ENCODE measurements at places on chromosomes 1 and 21. TPM values are rescaled to one million over a fixed set of nuclear protein-coding genes. Genes with fewer than 3 reads are reported as not detected.

Gene PLA2G5
- not detected for total RNA-seq

Gene CD5L
- total RNA-seq: not detected

Gene CELA2B
- not detected for total RNA-seq

Gene MMEL1
- total RNA-seq: not detected

Gene ERG
- total RNA-seq: not detected

Gene THEM5
- total RNA-seq: not detected

Gene PODN
- total RNA-seq: not detected

Gene AGL
- 2.7 TPM for total RNA-seq

Gene SHISA4
- 19.2 TPM for total RNA-seq

Gene GRIK3
- not detected for total RNA-seq

Gene ZNF683
- total RNA-seq: not detected

Gene TGFB2
- 14.8 TPM for total RNA-seq

Gene ZNF593
- total RNA-seq: 69.6 TPM

Gene FMO3
- not detected for total RNA-seq

Gene KRTAP19-1
- total RNA-seq: not detected

Gene SLC35F3
- total RNA-seq: 5.1 TPM

Gene VHLL
- not detected for total RNA-seq

Gene H6PD
- total RNA-seq: 5.0 TPM

Gene COL16A1
- 5.7 TPM for total RNA-seq

Gene SLC1A7
- not detected for total RNA-seq

Gene CD53
- not detected for total RNA-seq

Gene PTCH2
- 0.31 TPM for total RNA-seq

Gene CAMK2N1
- 49.0 TPM for total RNA-seq

Gene SLAMF8
- total RNA-seq: 0.22 TPM

Gene LYPD8
- not detected for total RNA-seq

Gene MARK1
- 0.09 TPM for total RNA-seq

Gene CFHR5
- total RNA-seq: not detected

Gene CCDC17
- 0.14 TPM for total RNA-seq

Gene ANGPTL1
- total RNA-seq: not detected

Gene TNFRSF25
- 4.9 TPM for total RNA-seq

Gene LCE2C
- not detected for total RNA-seq

Gene AKR7A2
- total RNA-seq: 51.1 TPM

Gene SH2D5
- total RNA-seq: 11.9 TPM

Gene CHTOP
- 68.7 TPM for total RNA-seq

Gene RNU1-4
- total RNA-seq: not detected
